ENCODE measurements at places on chromosomes 13 and 19.

DNA sequence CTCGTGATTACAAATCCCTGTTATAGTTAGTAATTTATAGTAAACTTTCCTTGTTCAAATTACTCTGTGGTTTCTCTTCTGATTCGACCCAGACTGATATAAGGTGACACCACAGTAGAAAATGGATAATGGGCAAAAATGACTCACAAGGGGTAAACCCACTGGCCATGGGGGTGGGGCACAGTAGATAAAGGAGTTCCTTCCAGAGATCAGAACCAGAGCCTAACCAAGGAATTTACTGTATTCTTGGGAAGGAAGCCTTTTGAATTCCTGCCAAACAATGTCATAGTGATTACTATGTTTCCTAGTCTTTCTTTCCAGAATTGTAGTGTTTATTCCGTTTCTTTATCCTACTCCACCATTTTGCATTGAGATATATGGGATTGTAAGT, 21.9 kb downstream of the MIR17HG start:
- peak; percentile 34 for DNase-seq

DNA sequence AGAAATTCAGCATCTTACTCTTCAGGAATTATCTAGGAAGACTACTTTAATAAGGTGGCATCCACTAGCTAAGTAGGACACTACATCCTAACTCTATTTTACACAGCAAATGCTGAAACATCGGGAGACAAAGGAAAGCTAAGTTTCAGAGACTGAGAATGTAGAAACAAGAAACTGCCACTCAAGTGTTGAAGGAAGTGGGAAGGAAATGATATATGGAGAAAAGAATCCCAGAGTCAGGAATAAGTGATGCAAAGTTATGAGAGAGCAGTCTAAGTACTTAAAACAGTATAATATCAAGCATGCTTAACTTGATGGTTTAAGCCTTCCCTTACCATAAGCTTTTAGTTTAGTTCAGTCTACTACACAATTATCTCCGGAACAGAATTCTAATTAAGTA, 52.4 kb downstream of the RBM26 start:
- peak; percentile 14 for DNase-seq

- no peak for DNase-seq
Observed at GRCh38 chr13:90910018-90910639, 437.4 kb upstream of the MIR17HG start.

GRCh38 chr13:90428522-90429210, 918.8 kb upstream of the MIR17HG start:
- no peak for DNase-seq

GRCh38 chr19:4052993-4053422, 13.7 kb downstream of the ZBTB7A start:
- no peak for DNase-seq

DNA sequence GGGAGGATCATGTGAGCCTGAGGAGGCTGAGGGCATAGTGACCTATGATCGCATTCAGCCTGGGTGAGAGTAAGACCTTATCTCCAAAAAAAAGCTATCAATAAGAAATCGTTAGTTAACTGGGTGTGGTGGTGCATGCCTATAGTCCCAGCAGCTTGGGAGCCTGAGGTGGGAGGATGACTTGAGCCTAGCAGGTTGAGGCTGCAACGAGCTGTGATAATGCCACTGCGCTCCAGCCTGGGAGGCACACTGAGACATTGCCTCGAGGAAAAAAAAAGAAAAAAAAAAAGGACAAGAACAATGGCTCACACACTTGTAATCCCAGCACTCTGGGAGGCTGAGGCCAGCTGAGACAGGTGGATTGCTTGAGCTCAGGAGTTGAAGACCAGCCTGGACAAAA, 16.2 kb downstream of the PSPC1 start:
- no peak for DNase-seq

- no peak for DNase-seq
Observed at GRCh38 chr13:19962894-19963293, 4.4 kb downstream of the ZMYM2 start.

- DNase-seq: no peak
Observed at GRCh38 chr13:57946361-57946760, 314.8 kb downstream of the PCDH17 start.

- DNase-seq: no peak
Observed at GRCh38 chr19:4908360-4908759, 941 bp upstream of the UHRF1 start.

- no peak for DNase-seq
Observed at GRCh38 chr19:16265890-16266585, 58.6 kb upstream of the KLF2 start.

DNA sequence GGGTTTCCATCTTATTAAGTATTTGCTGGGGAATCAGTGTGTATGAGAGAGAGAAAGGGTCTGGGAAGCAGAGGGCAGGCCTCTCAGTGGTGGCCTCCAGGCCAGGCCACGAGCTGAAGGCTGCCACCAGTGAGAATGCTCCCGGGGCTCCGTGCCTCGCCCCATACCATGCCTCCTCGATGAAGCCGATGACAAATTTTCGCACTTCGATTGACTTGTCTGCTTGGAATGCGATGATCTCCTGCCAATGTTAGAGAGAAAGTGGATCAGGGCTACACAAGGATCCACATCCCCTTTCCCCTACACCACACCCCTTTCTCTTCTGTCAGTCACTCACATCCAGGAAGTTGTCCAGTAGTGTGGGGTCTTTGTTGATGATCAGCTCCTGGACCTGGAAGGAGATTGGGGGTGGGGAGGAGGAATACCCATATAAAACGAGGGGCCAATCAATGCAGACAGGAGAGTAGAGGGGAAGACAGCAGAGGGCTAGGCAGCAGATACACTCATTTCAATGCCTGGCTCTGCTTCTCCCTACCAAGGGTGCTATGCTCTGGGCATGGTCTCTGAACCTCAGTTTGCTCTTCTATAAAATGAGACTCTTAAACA, 10.7 kb downstream of the SYMPK start:
- peak; percentile 87 for DNase-seq

GRCh38 chr19:35554076-35554475, 8.7 kb downstream of the TMEM147 start:
- no peak for DNase-seq

DNA sequence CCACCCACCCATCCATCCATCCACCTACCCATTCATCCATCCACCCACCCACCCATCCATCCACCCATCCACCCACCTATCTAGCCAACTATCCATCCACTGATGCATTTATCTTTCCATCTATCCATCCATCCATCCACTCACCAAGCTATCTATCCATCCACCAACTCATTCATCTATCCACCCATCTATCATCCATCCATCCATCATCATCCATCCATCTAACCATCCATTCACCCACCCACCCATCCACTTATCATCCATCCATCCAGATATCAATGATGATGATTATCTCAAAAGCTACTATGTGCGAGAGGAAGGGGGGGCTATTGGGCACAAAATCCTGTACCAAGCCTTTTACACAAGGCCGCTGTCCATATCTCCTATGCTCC, 5.5 kb downstream of the YIF1B start:
- DNase-seq: no peak

- peak; percentile 5 for DNase-seq
Observed at GRCh38 chr13:77359171-77359570, 32.3 kb upstream of the MYCBP2 start.

DNA sequence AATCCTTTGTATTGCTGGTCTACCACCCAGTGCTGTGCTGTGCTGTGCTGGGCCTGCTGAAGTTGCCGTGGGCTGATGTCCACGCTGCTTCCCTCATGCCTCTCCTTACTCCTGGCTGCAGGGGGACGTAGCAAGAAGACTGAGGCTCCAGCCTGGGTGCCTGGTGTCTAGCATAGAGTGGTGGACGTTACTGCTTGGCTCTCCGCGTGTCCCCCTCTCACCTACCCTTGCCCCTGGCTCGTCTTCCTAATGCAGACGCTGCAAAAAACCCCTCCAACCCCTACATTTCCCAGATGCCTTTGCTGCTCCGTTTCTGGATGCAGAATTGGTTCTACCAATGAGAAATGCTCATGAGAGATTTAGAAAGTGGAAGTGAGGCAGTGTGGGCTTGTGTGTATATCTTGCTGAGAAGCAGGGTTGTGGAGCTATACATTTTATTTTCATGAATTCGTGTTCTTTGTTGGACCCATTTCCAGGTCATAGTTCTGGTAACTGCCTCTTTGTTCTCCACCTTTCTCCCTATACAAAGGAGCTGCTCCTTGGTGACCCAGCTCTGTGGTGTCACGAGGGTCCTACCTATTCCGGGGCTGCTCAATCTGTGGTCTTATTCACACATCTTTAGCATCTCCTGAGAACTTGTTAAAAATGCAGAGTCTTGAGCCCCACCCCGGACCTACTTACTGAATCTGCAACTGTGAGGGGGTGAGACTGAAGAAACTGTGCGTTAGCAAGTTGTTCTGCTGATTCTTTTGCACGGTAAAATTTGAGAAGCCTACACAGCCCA, 7.9 kb upstream of the DENND1C start:
- DNase-seq: no peak

- peak; percentile 76 for DNase-seq
Observed at GRCh38 chr13:47945738-47946137, 55.3 kb downstream of the SUCLA2 start.

DNA sequence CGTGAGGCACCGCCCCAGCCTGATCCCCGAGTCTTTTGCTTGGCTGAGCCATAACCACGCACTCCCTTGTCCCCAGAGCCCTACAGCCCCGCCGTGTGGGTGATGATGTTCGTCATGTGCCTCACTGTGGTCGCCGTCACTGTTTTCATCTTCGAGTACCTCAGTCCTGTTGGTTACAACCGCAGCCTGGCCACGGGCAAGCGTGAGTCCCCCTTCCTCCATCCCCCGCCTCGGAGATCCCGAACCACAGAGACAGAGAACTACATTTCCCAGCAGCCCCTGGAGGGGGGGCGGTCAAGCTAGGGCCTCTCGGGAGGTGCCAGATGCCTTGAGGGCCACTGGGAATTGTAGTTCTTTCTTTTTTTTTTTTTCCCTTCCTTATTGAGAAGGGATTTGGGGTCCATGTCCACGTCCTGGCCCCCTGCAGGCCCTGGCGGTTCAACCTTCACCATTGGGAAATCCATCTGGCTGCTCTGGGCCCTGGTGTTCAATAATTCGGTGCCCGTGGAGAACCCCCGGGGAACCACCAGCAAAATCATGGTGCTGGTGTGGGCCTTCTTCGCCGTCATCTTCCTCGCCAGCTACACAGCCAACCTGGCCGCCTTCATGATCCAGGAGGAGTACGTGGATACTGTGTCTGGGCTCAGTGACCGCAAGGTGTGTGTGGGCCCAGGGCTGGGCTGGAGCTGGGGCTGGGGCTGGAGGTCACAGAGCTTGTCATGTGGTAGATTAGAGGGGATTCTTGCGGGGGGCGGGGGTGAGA, 25.9 kb downstream of the GRIN2D start:
- peak; percentile 38 for DNase-seq

GRCh38 chr13:80036845-80037504, 304.0 kb downstream of the SPRY2 start:
- no peak for DNase-seq

GRCh38 chr13:82647540-82647939, 1234.7 kb downstream of the SLITRK1 start:
- no peak for DNase-seq

GRCh38 chr19:2042485-2043250, 8.4 kb downstream of the MKNK2 start:
- no peak for DNase-seq

- no peak for DNase-seq
Observed at GRCh38 chr19:9430444-9430843, 4.9 kb downstream of the ZNF266 start.

- DNase-seq: no peak
Observed at GRCh38 chr13:30618186-30618929, 638 bp downstream of the USPL1 start.

DNA sequence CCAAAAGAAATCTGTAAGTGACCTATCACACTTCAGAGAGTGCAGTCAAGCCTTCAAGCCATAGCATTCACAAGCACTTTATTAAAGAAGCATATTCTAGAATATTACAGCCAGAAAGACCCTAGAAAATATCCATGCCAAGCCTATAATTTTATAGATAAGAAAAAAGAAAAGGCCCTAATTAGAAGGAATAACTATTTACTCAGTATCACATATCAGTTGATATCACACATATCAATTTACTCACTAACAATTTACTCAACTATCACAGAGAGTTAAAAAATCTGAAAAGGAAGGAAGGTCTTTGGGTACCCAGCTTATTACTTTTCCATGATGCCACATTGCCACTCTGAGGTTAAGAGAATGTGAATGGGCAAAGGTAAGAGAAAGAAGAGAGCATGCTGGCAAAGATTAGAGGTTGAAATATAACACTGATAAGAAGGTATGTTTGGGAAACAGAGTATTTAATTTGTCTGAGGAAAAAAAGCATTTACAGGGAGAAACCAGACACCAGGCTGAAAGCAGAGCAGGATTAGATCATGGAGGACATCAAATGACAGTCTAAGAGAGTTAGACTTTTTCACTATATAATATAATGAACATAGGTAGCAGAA, 186.2 kb downstream of the VWA8 start:
- DNase-seq: no peak

DNA sequence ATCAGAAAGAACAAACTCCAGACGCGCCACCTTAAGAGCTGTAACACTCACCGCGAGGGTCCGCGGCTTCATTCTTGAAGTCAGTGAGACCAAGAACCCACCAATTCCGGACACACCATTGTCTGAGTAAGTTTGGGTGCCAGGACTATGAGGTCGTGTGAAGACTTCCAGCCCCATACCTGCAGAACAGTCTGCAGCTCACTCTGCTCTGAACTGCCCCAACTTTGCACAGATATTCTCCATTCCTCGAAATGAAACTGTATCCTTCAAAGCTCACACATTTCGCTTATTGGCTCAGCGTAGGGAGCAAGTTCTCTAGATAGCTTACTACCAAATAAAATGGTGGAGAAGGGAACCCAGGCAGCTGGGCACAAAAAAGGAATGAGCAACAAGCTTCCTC, 2.6 kb upstream of the CYP4F2 start:
- DNase-seq: no peak

- DNase-seq: no peak
Observed at GRCh38 chr13:102399791-102400674, 1.8 kb downstream of the FGF14 start.

DNA sequence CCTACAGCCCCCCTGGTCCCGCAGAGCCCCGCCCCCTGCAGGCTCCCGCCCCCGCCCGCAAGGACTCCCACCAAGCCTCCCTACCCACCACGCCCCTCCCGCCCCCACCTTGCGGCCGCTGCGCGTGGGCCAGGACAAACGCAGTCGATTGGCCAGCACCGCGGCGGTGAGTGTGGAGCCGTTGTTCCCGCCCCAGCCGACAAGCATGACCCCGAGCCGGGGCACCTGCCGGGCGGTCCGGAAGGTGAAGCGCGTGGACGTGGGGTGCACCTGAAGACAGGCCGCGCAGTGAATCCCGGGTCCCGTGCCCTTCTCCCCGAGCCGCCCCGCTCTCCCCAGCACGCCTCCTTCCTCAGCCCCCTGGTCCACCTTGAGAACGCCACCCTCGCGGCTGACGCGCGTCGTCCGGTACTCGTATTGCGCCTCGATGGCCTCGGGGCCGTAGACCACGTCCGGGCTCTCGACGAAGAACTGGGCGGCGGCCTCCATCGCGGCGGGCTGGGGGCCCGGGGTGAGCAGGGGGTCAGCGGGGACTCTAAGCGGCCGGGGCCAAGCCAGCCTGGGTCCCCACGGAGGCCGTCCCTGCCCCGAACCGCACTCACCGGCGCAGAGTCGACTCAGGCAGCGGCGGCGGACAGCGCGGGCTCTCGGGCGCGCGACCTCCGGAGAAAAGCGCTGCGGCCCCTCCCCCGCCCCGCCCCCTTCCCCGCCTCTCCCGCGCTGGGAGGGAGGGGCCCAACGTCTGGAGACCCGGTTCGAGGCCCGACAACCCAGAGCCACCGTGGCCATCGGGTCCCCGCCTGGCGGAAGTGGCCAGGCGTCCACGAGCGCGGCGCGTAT, at the start of gene ISYNA1:
Gene ISYNA1 (minus strand): TSS at position 643 of the 840 bp plus-strand sequence. CDS start 154 bp downstream, at position 489.
- peak; percentile 59 for DNase-seq

All from EL (cell line).